ENCODE measurements at places on chromosomes 13 and 19. TPM values are rescaled to one million over a fixed set of nuclear protein-coding genes. Genes with fewer than 3 reads are reported as not detected.

DNA sequence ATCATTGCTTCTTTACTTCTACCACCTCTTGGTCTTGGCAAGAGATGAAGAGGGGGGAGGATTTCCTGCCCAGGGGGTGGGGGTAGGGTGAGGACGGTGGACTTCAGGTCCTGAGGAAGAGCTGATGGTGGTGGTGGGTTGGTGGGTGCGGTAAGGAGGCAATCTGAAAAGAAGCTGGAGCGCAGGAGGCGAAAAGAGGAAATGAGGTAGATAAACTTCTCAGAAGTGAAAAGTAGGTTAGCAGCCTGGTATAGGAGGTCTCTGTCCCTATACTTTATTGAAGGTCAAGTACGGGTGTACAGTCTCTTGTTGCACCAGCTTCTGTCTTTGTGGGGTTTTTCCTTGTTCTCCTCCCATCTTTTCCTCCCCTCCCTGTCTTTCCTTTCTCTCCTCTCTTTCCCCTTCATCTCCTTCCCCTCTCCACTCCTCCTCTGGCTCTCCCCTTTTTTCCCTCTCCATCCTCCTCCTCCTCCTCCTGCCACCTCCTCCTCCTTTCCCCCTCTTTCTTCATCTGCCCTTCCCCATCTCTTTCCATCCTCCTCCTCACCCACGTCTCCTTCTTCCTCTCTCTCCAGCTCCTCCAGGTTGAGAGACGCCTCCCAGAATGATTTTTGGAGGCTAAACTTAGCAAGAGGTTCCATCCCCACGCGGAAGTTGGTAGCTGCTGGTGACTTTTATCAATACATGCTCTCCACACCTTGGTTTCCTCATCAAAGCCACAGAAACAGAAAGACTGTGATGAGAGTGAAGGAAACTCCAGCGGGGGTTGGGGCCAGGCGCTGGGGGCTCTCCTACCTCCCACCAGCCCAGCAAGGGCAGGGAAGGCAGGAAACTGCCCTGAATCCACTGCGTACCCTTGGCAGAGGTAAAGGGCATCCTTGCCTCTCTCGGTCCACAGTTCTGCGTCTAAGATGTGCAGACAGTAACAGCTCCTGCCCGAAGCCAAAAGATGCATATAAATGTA lies 15.3 kb downstream of the TNFSF14 start:
- DNase-seq: no peak

GRCh38 chr19:805166-805551 lies 7.9 kb downstream of the PTBP1 start:
- no peak for DNase-seq

GRCh38 chr19:55156202-55157063 lies 1.1 kb downstream of the TNNI3 start:
- DNase-seq: peak; percentile 77

Gene WDR18
- 18.6 TPM for total RNA-seq

DNA sequence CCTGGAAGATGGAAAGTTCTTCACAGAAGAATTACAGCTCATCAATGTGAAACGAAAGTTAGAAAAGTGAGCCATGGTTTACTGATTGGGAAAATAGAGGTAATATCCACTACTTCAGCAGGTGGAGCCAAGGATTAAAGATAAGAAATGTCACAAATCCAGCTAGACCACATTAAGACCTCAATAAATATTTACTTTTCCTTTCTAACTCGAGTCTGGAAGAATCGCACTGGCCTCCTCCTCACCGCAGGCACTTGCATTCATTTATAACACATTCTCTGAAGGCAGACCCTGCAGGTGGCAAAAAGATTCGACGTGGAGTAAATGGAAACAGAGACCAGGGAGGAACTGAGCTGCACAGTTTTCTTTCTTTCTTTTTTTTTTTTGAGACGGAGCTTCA lies 7.4 kb downstream of the SLC35E1 start:
- no peak for DNase-seq

Gene ZIC2
- not detected for total RNA-seq

DNA sequence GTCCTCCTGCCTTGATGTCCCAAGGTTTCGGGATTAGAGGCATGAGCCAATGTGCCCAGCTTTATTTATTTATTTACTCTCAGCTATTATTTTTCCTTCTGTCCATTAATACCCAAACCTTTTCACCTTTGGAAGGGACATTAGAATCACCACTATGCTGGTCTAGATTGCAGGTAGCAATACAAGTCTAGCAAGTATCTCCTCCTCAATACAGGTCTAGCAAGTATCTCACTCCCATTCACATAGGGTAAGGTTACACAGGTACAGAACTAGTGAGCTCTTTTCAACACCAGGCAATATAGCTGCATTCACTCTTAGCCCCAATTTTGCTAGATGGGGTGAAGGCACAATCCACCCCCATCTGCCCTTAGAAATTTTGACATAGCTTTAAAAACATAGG lies 17.4 kb upstream of the SPRYD7 start:
- no peak for DNase-seq

GRCh38 chr13:101942535-101943157 lies 459.2 kb downstream of the FGF14 start:
- DNase-seq: no peak
